ENCODE measurements at places on chromosomes 4 and X.

DNA sequence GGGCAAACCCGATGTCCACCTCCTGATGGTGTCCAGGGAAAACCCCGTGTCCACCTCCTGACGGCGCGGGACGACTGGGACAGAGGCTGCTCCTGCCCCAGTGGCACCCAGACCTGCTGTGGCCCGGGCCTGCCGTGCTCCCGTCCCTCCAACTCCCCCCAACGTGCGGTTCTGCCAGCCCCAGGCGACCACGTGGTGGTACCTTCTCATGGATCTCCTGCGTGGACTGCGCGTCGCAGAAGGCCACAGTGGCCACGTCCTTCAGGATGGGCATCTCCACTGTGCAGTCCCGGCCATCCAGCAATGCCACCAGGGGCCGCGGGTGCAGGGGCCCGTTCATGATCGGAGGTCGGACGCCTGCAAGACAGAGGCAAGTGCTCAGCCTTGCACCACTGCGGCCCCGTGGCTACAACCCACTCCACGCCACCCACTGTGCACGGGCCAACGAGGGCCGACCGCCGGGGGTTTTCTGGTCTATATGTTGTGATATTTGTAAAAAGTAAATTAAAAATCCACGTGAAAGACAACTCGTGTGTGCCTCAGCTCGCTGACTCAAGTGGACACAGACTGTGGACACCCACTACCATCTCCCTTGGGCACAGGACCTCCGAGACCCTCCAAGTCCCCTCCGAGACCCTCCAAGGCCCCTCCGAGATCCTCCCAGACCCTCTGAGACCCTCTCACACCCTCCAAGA is 10.8 kb downstream of the CTBP1 start:
- DNase-seq: no peak

- DNase-seq: no peak
These were observed 192.4 kb upstream of the GPC4 start for GRCh38 chrX:133607419-133608348.

GRCh38 chr4:20621476-20621875 is 78.8 kb upstream of the PACRGL start:
- DNase-seq: no peak

DNA sequence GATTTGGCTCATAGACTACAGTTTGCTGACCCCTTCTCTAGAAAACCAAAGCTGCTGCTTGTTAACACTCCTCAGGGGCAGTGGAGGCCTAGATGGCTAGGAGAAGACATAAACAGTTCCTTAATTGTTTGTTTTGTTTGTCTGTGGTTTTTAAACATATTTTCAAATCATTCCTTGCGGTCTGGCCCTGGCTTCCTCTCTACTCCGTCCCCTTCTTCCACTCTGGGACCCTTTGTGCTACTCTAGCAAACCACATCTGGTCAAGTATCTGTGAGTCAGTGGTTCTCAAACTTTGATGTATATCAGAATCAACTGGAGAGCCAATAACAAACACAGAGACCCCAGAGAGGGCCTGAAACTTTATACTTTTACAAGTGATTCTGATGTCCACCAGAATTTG is 36.1 kb downstream of the FRMPD4 start:
- no peak for DNase-seq
